ENCODE measurements at places on chromosomes 3 and 15.

DNA sequence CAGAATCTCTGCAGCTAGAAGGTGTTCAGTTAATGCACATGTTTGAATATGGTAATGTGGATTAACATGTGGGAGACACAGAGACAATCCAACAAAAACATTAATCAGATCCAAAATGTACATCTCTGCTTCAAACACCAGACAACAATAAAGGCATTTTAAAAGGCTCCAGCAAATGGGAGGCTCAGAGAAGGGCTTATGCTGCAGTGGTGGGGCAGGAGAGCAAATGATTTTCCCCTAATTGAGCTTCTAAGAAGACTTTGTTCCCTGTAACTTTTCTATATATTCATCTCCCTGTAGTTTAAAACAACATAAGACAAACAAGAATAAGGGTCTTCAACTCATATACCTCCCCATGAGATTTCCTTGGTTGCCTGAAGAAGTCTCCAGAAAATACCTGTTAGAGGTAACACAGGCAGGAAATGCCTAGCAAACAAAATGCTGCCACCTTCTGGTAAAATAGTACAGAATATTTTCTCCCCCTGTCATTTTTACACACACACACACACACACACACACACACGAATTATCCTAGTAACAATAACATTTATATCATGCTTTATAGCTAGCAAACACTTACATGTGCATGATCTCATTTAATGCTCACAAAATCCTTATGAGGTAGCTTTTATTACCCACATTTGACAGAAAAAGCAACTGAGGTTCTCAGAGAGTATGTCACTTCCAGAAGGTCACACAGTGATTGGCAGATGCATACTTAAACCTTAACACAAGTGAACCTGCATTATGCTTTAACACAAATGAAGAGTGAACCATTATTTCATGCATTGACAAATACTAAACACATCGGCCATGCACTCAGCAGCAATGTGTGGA lies 123.4 kb upstream of the MB21D2 start:
- no peak for DNase-seq

DNA sequence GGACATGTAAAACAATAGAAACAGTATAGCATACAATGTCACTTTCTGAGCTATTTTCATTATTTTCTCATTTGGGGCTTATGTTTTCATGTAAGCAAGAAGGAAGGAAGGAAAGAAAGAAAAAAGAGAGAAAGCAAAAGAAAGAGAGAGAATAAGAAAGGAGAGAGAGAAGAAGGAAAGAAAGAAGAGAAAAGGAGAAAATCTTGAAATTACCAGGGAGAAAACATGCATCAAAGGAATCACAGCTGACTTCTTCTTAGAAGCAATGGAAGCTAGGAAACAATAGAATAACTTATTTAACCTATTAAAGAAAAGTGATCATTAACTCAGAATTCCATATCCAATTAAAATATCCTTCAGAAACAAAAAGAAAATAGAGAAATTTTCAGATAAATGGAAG lies 471.5 kb downstream of the OCA2 start:
- DNase-seq = no peak

GRCh38 chr3:128933213-128933921 lies 53.9 kb downstream of the ACAD9 start:
- DNase-seq = no peak

- no peak for DNase-seq
Measured at GRCh38 chr3:129549006-129549800, 6.2 kb downstream of the H1-8 start.

DNA sequence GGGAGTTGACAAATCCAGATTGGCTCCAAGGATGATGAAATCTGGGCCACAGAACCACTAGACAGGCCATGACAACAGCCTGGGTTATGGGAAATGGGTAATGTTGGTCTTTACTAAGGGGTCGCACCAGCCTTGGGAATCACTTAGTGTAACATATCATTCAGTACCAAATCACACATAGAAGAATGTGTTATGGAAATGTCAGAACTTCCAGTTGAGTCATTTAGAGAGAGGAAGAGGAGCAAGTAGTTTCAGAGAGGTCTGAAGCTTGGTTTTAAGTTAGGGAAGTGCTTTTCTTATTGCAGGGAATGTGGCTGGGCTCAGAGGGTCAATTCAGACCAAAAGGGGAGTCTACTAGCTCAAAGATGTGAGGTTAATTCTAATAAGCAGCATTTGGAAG lies 241.6 kb upstream of the ZPLD1 start:
- DNase-seq = no peak

- DNase-seq = no peak
Measured at GRCh38 chr3:38105525-38105924, 31.4 kb downstream of the ACAA1 start.

DNA sequence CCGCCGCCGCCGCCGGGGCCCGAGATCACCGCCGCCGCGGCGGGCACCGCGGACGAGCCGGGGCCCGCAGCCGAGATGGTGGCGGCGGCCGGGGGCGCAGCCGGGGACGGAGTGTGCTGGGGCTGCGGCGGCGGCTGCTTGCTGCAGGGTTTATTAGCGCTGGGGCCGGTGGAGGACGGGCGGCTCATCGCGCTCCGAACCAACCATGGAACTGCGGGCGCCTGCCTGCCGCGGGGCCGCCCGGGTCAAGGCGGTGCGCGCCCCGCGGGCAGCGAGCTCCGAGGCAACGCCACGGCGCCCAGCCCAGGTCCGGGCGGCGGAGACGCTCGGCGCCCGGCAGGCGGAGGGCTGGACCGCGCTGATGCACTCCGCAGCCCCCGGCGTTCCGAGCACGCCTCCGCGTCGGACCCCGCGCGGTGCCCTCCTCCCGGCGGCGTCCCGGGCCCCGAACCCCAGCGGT lies 277 bp downstream of the SIAH2 start:
- no peak for DNase-seq

- no peak for DNase-seq
Measured at GRCh38 chr3:100107221-100107814, 7.0 kb downstream of the FILIP1L start.

GRCh38 chr3:40097131-40098117 lies 212.1 kb upstream of the EIF1B start:
- DNase-seq = no peak

GRCh38 chr15:78407608-78408354 lies 30.2 kb upstream of the IREB2 start:
- DNase-seq = no peak

- no peak for DNase-seq
Measured at GRCh38 chr15:68603951-68604350, 25.2 kb downstream of the CORO2B start.

DNA sequence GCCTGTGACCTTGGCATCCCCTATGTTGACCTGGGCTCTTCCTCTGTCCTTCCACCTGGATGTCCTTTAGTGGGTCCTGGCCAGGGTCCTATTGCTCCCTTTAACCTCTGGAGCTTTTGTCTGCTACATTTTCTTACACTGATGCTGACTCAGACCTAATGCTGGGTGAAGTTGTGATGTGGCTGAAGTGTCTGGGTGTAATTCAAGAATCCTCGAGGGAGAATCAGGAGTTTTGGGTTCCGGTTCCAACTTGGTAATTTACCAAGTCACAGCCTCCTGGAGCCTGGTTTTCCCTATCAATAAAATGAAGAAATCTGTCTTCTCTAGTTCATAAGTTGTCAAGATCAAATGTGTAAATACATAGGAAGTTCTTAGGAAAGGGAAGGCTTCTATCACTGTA lies 25.6 kb downstream of the CEP19 start:
- DNase-seq = no peak

GRCh38 chr3:8909160-8909559 lies 54.1 kb downstream of the RAD18 start:
- no peak for DNase-seq

DNA sequence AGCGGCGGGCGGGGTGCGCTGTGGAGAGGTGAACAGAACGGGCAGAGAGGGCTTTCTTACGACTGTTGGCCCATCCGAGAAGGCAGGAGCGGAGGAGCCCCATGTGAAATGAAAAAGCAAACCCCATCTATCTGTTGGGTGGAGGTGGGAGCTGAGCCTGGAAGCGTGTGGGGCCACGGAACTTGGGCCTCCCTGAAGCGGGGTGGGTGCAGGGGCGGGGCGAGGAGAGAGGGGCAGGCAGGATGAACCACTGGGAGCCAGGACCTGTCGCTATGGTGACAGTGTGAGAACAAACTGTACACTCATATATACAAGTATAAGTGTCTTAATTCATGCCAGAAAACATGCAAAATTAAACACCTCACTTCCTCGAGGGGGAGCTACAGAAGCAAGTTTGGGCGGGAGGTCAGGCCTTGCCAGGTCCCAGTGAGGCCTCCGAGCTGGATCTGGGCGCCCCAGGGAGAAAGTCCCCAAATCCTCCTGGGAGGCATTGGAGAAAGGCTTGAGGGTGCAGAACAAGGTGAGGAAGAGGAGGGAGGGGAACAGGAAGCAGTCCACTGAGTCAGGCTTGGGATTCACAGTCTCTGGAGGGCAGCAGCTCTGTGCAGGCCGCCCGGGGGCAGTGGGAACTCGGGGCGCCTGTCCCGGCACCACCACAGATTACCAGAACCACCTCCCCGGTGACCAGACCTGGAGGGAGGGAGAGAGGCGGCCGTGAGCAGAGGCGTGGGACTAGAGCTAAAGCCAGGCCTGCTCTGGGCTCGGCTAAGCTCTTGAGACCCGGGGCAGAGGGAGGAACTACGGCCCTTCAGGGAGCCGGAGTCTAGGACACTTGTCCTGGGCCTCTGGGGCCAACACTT lies 34.8 kb downstream of the RBPMS2 start:
- DNase-seq = no peak

GRCh38 chr3:100256731-100257151 lies 4.1 kb upstream of the TBC1D23 start:
- no peak for DNase-seq

GRCh38 chr3:188822004-188822403 lies 349.8 kb upstream of the TPRG1 start:
- DNase-seq = no peak

DNA sequence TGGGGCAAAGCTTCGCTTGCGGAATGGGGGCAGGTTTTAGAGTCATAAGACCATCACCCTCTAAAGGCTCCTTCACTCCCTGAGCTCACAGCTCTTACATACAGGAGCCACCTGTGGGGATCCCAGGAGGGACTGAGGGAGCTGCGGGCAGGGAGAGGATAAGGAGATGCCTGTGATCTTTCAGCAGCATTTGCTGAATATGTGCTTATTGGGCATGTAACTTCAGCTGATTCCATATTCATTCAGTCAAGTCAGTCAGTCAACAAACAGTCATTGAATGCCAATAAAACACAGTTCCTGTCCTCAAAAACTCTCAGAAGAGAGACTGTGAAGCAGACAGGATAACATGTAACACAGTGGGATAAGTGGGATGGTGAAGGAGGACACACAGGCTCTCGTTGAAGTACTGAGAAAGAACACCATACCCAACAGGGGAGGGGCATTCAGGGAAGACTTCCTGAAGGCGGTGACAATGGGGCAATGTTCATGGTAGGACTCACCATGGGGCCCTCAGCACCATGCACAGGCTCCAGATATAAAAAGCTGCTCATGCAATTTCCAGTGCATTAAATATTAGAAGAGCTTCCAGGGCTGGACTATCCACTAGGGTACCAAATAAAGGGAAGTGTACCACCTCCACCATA lies 240.9 kb downstream of the UACA start:
- DNase-seq = no peak
